Calu3 (cell line): ENCODE measurements at places on chromosomes 16 and 17.

GRCh38 chr16:50519602-50520001 is 28.6 kb upstream of the NKD1 start:
- DNase-seq, result no peak

DNA sequence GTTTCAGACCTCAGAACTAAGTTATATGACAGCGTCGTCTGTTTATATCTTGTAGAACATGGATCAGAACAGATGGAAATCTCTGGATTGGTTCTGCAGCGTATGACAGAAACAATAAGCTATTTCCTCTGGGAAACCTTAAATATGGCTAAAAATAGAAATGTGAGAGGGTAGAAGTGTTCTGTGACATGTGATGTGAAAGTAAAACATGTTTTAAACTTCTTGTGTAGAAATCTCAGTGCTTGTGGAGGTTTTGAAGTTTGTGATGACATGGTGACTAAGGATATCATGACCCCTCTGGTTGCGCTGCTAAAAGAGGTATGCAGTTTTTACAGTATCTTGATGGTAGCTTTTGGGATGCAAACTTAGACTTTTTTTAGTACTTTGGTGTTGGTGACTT is 2.8 kb downstream of the HEATR3 start:
- no peak for DNase-seq

DNA sequence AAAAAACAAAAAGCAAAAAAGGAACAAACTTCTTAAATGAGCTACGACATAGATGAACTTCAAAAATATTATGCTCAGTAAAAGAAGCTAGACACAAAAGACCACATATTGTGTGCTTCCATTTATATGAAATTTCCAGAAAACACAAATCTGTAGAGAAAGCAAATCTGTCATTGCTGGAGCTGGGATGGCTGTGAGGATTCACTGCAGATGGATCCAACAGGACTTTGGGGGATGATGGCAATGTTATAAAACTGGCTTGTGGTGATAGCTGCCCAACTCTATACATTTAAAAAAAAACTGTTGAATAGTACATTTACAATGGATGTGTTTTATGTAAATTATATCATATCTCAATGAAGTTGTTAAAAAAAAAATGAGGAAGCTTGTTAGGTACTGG is 52.6 kb upstream of the MAP3K14 start:
- DNase-seq, result no peak

DNA sequence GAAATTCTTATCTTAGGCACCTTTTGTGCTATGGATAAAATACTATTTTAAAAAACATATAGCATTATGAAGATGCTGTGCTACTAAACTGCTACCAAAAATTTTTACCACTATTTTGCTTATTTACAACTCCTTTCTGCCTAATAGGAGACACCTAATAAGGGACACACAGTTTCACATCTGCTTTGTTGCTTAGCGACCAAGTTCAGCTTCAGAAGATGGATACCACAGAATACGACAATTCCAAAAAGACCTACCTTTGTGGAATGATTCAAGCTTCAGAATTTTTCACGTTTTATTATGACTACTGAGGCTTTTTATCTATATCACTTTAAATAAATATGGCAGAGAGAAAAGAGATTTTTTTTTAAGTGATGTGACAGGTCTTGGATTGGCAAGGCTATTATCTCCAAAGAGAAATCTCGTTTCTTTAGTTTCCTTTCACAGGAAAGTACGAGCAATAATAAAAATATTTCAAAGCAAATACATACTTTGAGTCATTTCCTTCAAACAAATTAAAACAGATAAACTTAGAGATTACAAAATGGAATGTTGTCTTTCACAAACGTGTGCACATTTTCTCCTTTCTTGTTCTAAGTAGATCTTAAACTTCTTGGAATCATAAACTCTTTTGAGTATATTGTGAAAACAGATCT is 35.4 kb downstream of the SPAG9 start:
- no peak for DNase-seq

GRCh38 chr16:2848933-2849725 is 8.8 kb downstream of the PRSS22 start:
- DNase-seq, result no peak

GRCh38 chr16:79104567-79104966 is 496.0 kb downstream of the MAF start:
- DNase-seq, result no peak

- peak; percentile 56 for DNase-seq
Observed at GRCh38 chr16:53415504-53415903, 18.8 kb upstream of the RBL2 start.

DNA sequence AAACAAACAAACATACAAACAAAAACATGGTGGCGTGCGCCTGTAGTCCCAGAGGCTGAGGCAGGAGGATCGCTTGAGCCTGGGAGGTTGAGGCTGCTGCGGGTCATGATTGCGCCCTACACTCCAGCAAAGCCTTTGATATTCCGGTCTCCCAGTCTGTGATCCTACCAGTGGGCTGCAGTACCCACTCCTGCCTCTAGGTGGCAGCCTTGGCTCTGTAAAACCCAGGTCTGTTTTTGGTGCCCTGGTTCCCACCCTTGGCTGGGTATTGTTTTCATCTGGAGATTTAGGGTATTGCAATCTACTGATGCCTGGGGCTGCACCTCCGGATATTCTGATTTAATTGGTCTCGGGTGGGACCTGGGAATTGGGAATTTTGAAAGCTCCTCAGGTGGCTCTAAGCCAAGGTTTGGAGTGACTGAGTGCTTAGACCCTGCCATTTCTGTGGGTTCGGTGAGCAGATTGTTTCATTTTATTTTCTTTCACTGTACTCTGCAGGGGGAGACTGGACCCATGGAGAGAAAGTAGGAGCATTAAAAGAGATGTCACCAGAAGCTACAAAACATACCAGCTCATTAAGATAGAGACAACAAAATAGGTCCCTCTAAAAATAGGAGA is 40.5 kb downstream of the MYH3 start:
- peak; percentile 79 for DNase-seq

- DNase-seq, result no peak
Observed at GRCh38 chr17:35879773-35880654, at the start of gene CCL5. CCL5 (minus strand) TSS chr17:35880360.

DNA sequence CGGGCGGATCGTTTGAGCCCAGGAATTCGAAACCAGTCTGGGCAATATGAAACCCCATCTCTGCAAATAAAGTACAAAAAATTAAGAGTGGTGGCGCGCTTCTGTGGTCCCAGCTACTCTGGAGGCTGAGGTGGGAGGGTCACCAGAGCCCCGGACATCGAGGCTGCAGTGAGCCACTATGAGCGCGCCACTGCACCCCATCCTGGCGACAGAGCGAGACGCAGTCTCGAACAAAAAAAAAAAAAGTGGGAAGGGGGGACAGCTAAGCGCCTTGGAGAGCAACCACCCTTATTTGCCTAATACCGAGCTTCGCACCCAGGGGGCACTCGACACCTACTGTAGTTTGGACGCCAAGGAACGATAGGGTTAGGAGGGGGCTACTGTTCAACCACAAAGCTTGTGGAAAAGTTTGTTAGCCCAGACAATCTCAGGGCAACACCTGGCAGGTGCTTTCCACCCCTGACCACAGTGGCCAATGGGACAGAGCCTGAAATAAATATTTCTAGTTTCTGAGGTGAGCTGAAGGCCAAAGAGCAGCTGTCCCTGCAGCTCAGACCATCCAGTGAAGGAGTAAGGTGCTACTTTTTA is 847 bp upstream of the PSMC3IP start:
- peak; percentile 92 for DNase-seq

DNA sequence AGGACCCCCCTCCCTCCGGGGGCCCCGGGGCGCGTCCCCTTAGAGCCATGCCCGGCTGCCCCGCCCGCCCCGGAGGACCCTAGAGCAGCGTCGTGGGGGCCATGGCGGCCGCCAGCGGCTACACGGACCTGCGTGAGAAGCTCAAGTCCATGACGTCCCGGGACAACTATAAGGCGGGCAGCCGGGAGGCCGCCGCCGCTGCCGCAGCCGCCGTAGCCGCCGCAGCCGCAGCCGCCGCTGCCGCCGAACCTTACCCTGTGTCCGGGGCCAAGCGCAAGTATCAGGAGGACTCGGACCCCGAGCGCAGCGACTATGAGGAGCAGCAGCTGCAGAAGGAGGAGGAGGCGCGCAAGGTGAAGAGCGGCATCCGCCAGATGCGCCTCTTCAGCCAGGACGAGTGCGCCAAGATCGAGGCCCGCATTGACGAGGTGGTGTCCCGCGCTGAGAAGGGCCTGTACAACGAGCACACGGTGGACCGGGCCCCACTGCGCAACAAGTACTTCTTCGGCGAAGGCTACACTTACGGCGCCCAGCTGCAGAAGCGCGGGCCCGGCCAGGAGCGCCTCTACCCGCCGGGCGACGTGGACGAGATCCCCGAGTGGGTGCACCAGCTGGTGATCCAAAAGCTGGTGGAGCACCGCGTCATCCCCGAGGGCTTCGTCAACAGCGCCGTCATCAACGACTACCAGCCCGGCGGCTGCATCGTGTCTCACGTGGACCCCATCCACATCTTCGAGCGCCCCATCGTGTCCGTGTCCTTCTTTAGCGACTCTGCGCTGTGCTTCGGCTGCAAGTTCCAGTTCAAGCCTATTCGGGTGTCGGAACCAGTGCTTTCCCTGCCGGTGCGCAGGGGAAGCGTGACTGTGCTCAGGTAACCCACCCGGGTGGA is 759 bp downstream of the ALKBH5 start:
- peak; percentile 13 for DNase-seq

GRCh38 chr17:29007456-29007855 is 1.6 kb upstream of the SEZ6 start:
- no peak for DNase-seq

- peak; percentile 83 for DNase-seq
Observed at GRCh38 chr17:50266384-50267073, 7.7 kb upstream of the TMEM92 start.

GRCh38 chr16:54938212-54939028 is 7.8 kb downstream of the IRX5 start:
- no peak for DNase-seq

DNA sequence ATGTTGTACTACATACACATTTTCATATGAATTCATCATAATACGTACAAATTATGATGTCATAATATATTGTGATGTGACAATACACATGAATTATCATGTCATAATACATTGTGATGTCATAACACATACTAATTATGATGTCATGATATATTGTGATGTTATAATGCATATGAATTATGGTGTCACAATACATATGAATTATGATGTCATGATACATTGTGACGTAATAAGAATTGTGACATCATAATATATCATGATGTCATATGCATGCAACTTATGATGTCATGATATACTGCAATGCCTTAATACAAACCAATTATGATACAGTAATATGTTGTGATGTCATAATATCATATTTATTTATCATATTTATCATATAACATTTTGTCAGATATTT is 2074.3 kb downstream of the TP53TG3F start:
- DNase-seq, result no peak

GRCh38 chr17:47866941-47867340 is 16.0 kb upstream of the SP6 start:
- DNase-seq, result no peak

DNA sequence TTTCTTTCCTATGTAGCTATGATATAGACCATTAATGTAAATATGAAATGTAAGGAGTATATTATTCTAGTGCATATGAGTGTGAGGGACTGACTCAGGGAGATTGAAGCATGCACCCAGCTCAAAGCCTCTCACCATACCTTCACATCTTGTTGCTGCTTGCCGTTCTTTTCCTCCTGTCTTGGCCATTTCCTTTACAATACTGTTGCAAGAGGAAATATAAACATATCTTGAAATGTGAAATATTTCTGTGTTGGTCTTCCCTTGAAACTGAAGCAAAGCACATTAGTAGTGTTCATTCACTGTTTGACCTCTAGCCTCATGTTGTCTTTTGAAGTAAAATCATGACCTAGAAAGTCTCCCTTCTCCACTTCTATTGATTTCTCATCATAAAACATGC is 46.6 kb downstream of the PHKB start:
- no peak for DNase-seq

DNA sequence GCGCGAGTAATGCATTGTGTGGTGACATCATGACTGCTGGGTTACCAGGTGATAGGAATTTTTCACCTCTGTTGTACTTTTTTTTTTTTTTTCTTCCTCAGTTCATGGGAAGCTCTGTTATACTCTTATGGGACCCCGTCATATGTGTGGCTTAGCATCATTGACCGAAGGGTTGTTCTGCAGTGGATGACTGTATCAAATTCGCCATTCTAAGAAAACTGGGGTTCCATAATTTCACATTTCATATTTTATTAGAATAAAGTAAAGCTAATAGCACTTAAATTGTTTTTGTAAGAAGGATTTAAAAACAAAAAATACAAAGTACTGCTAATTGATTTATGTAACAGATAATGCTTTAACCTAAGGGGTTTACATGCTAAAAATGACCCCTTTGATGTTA is 32.0 kb upstream of the MRC2 start:
- DNase-seq, result no peak

- no peak for DNase-seq
Observed at GRCh38 chr16:49277766-49278566, 3.7 kb downstream of the CBLN1 start.

DNA sequence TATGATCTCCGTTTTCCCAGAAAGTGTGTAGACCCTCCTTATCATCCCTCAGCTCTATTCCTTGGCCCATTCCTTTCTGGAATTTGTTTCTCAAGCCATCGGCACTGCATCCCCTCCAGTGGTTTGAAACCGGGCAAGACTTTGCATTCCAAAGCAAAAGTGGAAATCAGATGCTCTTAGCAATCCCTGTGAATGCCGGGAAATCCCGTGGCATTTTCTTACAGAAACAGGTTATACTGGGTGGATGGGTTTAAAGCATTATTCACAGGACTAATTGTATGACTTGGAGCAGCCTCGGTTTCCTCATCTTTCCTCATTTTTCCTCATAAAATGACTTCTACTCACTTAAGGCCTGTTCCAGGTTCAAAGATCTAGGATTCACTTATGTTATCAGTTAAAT is 52.0 kb downstream of the MAP2K6 start:
- DNase-seq, result peak; percentile 53

DNA sequence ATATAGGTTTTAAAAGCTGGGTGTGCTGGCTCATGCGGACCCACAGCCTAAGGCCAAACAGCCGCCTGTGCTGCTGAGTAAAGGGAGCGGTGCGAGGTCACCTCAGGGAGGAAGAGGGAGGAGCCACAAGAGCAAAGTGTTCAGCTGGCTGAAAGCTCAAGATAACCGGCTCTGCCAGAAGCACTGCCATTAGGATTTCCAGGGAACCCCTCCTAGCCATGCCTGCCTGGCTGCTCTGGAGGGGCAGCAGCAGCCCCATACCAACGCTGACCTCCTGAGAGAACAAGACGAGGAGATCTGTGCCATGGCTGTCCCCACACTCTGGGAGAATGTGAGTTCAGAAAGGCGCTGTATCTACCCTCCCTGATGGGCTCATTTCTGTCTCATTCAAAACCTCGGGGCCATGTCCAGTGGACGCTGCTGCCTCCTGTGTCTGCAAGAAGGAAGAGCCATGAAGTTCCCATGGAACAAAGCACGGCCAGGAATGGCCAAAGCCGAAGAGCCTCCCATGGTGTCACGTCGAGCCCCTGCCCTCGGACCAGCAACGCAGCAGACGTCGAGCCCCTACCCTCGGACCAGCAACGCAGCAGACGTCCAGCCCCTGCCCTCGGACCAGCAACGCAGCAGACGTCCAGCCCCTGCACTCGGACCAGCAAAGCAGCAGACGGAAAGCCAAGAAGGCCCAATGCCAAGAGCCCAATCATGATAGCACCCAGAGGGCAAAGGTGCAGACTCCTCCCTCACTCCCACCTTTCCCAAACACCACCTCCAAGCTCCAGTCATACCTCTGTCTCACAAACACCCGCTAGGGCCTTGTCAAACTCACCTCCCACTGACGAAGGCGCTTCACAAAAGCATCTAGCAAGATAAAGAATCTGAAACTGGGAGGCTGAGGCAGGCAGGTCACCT is 107.0 kb downstream of the ANKRD11 start:
- DNase-seq, result peak; percentile 74
